ENCODE measurements at places on chromosomes 6 and 20.

- DNase-seq, result no peak
These were observed 329.5 kb upstream of the JAG1 start for GRCh38 chr20:11003341-11003740.

GRCh38 chr6:132712366-132712765 is 1.5 kb downstream of the VNN1 start:
- no peak for DNase-seq

DNA sequence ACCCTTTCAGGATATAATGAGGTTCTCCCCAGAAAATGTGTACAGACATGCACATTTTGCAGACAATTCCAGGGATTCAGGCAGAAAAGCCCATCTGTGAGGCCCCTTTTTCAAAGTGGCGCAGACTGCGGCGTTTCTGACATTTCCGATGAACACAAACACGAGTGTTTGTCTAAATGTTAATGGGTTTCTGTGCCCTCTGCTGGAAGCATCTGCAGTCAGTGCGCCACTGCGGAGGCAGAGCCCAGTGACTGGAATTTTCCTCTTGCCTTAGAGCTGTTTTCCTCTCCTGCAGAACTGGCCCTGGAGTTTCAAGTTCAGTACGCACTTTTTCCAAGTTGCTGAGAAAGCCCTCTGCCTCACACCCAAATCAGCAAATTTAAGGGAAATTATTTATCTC is 15.3 kb downstream of the ANKRD60 start:
- no peak for DNase-seq

GRCh38 chr6:33018904-33019303 is 9.5 kb upstream of the HLA-DOA start:
- DNase-seq, result no peak

DNA sequence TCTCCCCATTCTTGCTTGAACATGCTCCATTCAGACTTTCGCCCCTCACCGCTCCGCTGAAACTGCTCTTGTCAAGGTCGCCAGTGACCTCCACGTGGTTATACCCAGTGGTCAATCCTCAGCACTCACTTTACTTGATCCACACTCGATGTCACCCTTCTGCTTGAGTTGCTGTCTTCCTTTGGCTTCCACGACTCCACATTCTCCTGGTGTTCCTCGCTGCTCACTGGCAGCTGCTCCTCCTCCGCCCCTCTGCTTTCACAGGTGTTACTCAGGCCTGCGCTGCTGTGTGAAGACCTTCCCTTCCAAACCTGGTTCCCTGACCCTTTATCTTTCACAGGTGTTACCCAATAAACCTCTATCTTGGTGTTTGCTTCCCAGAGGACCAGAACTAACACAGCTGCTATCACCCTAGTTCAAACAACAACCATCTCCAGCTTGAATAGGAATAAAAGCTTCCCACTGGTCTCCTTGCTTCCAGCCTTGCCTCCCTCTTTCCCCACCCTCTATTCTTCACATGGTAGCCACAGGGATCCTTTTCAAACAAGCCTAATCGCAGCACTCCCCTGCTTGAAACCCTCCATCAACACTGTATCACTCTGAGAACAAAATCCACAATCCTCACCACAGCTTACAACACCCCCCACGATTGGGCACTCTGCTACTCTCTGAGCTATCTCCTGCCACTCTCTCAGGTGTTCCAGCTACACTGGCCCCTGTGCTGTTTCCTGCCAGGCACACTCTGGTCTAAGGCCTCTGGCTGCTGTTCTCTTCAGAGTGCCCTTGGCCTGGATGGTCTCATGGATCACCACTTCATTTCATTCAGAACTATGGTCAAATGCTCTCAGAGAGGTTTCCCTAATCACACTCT is 10.7 kb downstream of the PPIL1 start:
- DNase-seq, result no peak
